ENCODE measurements at places on chromosomes 2 and 18. TPM values are rescaled to one million over a fixed set of nuclear protein-coding genes. Genes with fewer than 3 reads are reported as not detected.

ITGB6 gene
- total RNA-seq, result 0.92 TPM

RGPD4 gene
- 0.23 TPM for total RNA-seq

CFAP53 gene
- total RNA-seq, result 3.2 TPM

C2orf81 gene
- 0.92 TPM for total RNA-seq

ZSWIM2 gene
- 0.23 TPM for total RNA-seq

BCL11A gene
- 71.5 TPM for total RNA-seq

CYP27C1 gene
- 0.69 TPM for total RNA-seq

EFHD1 gene
- 3.7 TPM for total RNA-seq

DAW1 gene
- 8.1 TPM for total RNA-seq

LYG2 gene
- not detected for total RNA-seq

SERPINB4 gene
- total RNA-seq, result not detected

SGPP2 gene
- total RNA-seq, result 4.8 TPM

TXNL1 gene
- total RNA-seq, result 63.4 TPM

CFAP65 gene
- 2.3 TPM for total RNA-seq

GYPC gene
- 25.4 TPM for total RNA-seq

SCN2A gene
- 252 TPM for total RNA-seq

NGEF gene
- 65.0 TPM for total RNA-seq

MEIS1 gene
- 54.2 TPM for total RNA-seq

C2orf72 gene
- total RNA-seq, result 46.1 TPM

ZNF516 gene
- total RNA-seq, result 21.7 TPM

LCT gene
- total RNA-seq, result not detected

MYO7B gene
- under 0.01 TPM for total RNA-seq

ALLC gene
- not detected for total RNA-seq

STARD6 gene
- not detected for total RNA-seq

USP37 gene
- 31.6 TPM for total RNA-seq

MOGAT1 gene
- not detected for total RNA-seq

DSG4 gene
- total RNA-seq, result not detected

MBD1 gene
- total RNA-seq, result 47.3 TPM

CDK15 gene
- total RNA-seq, result 0.92 TPM

ENOSF1 gene
- total RNA-seq, result 9.2 TPM

CHCHD5 gene
- total RNA-seq, result 6.0 TPM

SAP130 gene
- total RNA-seq, result 8.8 TPM

SPP2 gene
- total RNA-seq, result not detected

VAMP8 gene
- total RNA-seq, result 3.0 TPM

STAT4 gene
- total RNA-seq, result 16.1 TPM

ICOS gene
- total RNA-seq, result not detected

SERPINB11 gene
- total RNA-seq, result not detected

IL36B gene
- not detected for total RNA-seq

TEKT4 gene
- 2.5 TPM for total RNA-seq

FHL2 gene
- 6.9 TPM for total RNA-seq
